NCI-H1417 (cell line): ENCODE measurements at places on chromosomes 6 and 20.

DNA sequence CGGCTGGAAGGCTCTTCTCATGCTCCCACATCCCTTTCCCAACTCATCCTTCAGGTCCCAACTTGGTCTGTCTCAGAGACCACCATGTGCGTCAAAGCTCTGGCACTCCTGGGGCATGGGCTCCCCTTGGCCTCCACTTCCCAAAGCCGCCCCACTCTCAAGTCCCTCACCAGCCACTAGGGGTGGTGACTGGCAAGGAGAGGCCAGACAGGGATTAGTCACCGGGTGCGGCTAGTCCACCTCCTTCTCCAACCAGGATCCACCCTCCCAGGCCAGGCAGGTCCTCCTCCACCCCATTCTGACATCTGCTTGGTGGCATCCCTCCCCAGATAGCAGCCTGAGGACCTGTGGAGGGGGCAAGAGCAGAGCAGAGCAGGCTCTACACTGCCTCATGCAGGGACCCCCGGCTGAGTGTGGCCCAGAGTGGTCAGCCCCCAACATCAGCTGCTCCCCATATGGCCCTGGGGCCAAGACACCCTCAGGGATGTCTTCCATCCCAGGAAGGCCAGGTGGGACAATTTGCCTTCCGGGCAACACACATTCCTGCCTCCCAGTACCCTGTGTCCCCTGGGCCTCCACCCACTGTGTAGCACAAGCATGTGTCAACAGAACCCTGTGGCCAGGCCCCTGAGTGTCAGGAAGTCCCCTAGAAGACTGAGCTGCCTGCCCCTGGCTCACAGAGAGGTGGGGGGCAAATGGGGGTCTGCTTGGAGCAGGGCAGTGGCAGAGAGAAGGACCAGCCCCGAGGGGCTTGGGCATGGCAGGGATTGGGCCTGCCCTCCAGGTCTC, 29.2 kb downstream of the YTHDF1 start:
- no peak for DNase-seq

GRCh38 chr6:13561624-13562267, 12.7 kb upstream of the SIRT5 start:
- no peak for DNase-seq

- no peak for DNase-seq
Measured at GRCh38 chr20:51758978-51759544, 9.1 kb downstream of the ATP9A start.

- DNase-seq: no peak
Measured at GRCh38 chr6:139941826-139942225, 567.4 kb upstream of the CITED2 start.

DNA sequence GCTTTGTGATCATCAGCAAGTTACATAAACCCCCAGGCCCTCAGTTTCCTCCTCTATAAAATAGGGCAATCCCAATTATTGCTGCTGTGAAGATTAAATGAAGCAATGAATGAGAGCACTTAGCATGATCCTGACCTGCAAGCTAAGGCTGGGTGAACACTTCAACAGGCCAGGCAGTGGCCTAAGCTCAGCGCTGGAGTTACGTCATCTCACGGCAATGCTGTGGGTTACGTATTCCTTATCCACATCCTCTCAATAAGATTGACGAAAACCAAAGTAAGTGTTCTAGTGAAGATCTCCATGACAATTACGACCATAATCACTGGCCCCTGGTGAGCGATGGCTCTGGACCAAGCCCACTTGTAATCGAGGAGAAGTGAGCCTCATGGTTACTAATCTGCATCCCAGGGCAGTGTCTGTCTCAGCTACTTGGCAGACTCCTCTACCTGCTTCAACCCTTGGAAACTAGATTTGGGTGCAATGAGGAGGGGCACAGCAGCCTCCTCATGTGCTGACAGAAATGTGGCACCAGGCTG, 274.1 kb upstream of the ARID1B start:
- DNase-seq: no peak

DNA sequence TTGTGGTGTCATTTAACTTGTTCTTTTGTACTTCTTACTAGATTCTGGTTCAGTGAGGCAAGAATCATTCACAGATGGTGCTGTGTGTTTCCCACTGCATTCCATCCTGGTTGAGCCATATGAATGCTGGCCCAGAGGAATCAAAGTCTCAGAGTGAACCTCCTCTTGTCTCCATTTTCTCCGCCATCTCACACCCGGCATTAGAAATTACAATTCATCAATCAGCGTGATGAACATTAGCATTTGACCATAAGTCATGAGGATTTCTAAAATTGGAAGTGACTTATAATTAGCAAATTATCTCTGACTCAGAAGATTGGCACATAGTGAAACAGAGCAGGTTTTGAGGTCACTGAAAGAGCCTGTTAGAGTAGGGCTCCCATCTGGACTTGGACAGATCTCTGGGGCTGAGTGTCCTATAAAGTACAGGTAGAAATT, 25.2 kb downstream of the TNFAIP3 start:
- DNase-seq: no peak

- DNase-seq: no peak
Measured at GRCh38 chr6:149891259-149891658, 6.7 kb downstream of the RAET1E start.

DNA sequence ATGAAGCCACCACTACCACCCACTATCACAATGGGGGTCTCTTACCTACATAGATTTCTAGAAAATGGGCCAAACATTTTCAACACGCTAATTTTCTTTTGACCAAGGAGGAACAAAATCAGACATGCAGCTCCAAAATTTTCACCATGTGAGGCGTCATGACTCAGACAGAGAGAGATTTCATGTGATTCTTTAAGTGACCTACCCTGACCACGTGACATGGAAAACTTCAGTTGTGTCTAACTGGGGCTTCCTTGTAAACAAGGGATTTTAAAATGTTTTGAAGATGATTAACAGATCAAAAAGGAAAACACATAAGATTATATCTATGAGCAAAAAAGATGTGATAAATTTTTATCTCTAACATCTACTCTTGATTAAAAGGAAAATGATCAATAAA, 199.2 kb downstream of the TBXT start:
- DNase-seq: no peak

DNA sequence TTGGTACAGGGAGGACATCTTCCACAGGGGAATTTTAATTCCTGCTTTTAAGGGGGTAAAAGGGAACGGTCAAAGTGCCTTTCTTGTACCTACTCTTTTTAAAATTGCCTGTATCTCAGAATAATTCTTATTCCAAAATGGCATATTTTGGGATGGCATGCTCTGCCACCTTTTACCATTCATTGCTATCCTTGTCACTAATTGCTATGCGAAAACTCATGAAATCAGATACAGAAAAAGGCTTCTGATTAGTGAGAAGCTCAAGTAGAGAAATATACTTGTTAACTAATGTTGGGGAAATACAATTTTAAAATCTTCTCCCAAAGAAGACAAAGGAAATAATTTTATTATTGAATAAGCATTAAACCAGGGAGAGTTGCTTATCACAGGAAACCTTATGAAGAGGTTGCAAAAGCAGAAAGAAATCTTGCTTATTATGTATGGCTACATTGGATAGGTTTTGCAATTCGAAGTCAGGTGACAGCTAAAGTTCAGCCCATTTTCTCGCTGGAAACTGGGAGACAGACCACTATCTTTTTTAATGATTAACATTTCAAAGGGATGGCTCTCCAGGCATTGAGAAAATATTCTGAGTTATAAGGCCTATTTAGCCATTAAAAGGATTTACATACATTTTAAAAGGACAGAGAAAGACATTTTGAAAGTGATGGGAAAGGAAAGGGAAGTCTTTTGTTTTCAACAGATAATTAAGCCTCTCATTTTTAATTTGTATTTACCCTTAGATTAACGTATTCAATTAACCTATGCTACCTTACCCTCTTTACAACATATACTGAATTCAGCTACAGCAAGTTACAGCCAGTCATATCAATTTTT, 110.3 kb upstream of the PRSS16 start:
- DNase-seq: no peak

DNA sequence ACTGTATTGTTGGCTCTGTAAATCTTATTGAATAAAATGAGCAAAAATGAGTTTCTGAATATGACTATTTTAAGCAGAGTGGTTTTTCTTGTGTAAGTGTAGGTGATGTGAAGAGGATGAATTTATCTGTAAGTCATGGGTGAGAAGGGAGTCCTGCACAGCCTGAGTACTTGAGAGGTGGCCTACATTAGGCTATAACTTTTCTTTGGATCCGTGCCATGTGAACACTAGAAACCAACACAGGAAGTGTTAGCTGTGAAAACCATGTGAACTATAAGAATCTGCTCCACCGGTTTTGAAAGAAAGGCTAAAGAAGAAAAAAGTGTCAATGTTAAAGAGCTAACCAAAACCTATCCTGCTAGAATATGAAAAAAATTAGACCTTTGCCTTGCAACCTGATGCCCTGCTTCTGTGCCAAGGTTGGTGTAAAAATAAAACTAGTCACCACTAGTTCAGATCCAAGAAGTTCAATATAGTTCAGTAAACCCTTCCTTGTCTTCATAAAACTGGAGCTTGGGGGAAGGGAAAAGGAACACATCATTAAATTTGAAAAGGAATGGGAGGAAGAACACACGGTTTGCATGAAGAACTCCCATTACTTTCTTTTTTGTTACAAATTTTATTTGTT, 21.3 kb downstream of the PLCB1 start:
- no peak for DNase-seq

GRCh38 chr6:21522797-21523456, 70.6 kb upstream of the SOX4 start:
- DNase-seq: peak; percentile 69

DNA sequence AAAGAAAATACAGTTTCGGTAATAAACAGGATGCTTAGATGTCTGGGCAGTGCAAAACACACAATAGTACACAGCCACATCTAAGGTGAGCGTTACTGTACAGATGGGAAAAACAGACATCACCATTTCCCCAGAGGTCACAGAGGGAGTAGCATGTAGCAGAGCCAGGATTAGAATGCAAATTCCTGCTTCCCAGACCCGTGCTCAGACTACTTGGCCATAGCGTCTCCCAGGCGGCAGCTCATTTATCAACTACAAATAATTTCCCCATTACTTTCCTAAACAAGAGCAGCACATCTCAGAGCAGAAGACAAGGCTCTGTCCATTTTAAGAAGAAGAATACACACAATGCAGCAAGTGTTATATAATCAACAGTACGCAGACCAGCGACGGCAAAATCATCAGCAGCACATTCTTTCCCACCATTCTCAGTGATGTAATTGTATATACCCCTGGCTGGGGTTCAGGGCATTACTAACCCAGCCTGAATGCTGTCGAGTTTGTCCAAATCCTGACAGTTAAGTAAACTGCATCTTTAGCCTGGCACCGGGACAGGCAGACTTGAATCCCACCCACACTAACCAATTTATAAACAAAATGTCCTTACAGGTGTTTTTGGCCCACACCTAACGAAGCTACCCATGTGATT, 61.9 kb downstream of the CNKSR3 start:
- no peak for DNase-seq

DNA sequence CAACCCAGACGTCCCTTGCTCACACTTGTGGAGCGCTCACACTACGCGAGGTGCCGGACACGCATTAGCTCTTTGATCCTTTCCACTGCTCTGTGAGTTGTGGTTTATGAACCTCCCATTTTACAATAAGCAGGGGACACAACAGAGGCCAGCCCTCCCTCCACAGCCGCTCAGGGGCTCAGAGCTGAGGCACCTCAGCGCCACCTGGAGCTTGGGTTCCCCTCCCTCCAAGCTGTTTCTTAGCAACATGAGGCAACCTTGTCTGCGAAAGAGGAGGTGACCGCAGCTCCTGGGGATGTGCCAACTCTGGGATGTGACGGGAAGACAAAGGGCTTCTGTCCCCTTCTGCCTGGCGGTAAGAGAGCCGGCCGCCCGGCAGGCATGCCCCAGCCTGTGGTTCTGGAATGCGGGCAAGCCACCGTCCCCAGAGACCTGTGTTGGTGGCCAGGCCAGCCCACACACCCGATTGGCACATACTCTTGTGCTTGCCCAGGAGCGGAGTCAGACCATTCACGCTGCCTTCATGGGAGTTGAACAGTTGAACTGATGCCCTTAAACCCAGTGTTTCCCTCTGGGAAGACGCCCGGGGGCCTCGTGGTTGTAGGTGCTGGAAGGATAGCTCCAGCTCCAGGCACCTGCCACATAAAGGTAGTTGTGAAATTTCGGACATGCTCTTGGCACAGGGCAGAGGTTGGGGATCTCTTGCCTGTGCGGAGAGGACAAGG, 44.5 kb downstream of the RBM38 start:
- peak; percentile 84 for DNase-seq

GRCh38 chr20:8221887-8222419, 89.9 kb downstream of the PLCB1 start:
- DNase-seq: no peak

DNA sequence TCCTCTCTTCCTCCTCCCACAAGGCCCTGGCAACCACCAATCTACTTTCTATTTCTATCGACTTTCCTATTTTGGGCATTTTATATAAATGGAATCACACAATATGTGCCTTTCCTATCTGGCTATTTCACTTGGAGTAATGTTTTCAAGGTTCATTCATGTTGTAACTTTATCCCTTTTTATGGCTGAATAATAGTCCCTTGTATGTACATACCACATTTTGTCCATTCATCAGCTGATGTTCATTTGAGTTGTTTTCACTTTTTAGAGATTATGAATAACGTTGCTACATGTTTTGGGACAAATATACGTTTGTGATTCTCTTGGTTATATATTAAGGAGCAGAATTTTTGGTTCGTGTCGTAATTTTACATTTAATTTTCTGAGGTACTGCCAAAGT, 33.9 kb downstream of the SCGN start:
- DNase-seq: no peak
